Left lobe of liver (tissue), 2 donors: ENCODE measurements at places on chromosomes 11 and 22.

DNA sequence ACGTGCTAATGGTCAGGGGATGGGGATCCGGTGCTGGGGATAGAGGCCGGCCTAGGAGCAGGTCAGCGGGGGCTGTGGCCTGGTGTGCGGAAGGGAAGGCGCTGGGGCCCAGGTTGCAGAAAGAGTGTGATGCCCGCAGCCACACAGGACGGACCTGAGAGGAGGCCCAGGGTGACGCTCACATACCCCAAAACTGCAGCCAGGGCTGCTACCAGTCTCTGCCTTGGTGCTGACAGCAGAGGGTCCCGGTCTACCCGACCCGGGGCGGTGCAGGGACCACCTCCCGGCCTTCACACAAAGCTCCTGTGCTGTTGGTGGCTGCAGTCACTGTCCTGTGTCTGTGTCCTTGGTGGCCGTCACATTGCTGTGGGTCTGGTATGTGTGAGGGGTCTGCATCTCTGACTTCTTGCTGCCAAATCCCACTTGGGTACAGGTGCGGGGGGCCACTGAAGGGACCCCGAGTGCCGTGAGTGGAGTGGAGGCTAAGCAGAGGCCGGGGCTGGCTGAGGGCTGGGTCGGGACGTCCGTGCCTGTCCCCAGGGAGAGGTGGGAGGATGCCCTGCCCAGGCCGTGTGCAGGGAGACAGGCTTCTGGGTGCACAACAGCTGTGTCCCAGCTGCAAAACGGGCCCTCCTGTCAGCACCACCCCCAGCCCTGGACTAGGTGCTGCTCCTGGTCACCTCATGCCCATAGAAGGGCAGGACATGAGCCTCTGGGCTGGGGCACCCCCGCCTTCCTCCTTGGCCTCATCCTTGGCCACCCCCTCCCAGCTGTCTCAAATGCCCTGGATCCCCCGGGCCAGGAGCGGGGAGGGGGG lies 1.5 kb downstream of the LSP1 start:
- no peak for DNase-seq

GRCh38 chr22:20957683-20958431 lies 9.2 kb upstream of the AIFM3 start:
- no peak for DNase-seq

GRCh38 chr11:134468081-134468668 lies 56.1 kb upstream of the B3GAT1 start:
- DNase-seq: no peak

- DNase-seq: no peak
These were observed 17.6 kb downstream of the RNF185 start for GRCh38 chr22:31177420-31178162.

DNA sequence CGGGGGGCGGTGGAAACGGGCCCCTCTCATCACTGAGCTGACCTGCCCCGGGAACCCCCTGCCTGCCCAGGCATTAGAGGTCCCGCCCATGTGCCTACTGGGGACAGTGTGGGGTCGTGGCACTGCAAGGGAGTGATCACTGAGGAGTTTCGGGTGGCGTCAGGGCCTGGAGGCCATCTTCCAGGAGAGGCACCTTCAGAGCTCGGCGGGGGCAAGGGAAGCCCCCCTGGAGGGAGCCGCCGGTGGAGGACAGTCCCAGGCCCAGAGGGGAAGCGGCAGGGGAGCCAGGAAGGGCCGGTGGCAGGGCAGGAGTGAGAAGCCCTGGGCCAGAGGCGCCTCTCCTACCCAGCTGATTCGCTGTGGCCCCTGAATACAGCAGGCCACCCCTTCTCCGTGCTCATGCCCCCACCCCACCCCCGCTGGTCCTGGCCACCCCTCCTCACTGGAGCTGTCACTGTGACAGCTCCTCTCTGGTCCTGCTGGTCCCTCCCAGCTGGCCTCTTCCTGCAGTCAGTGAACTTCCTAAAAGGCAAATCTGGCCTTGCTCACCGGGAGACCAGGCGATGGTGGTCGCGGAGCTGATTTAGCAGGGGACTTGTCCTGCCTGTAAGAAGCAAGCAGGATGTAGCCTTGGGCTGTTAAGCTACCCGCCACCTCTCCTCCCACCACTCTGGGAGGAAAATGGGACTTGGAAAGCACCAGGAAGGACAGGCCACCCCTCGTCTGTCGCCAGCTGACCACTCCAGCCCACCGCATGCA lies 2.0 kb upstream of the MAPK11 start:
- no peak for DNase-seq

DNA sequence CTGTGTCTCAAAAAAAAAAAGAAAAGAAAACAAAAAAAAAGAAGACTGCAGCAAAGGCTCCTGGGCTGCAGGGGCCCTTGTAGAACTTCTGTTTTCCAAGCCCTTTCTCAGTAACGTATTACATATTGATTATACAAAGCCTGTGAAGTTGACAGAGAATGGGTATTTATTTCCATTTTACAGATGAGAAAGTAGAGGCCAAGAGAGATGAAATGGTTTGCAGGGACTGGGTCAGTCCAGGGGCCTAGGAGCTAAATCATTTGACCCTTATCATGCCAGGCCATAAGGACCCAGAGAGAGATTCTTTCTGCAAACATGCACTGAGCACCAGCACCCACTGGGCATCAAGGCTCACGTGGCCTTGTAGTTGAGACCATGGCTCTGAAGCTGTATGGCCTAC lies 4.5 kb downstream of the PPP2R5B start:
- no peak for DNase-seq

DNA sequence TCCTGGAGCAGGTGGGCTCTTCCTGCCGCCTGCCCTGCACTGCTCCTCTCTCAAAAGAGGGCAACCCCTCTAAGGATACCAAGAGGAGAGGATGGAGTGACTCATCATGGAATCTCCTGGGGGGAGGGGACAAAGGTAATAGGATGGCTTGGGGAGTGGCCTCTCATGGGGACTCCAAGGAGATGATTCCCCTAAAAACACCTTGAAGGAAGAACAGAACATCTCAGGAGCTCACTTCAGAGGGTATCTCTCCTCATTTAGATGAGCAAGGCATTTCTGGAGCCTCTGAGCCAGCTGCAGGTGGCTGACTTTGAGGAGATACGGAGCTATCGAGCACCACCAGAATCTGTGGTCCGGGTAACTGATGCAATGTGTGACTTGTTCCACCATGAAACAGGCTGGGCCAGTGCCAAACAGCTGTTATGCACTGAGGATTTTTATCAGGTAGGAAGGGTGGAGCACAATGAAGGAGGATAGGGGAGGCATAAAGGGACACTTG lies 40.2 kb downstream of the RRP8 start:
- DNase-seq: no peak

DNA sequence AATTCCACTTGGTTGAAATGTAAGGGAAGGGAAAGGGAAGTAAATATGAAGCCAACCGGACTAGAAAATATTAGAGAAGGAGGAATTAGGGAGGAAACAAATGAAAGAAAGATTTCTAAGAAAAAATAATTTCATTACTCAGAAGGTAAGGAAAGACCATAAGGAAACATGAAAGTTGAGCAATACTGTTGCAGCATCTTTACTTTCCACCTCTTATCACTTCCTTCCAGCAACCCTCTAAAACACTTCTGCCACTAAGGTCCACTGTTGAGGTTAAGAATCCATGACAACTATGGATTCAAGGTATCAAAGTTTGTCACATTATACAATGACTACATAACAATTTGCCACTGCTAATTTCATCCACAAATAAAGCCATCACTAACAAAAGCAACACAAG lies 308.6 kb downstream of the DLG2 start:
- no peak for DNase-seq

- DNase-seq: no peak
These were observed 236.4 kb downstream of the BUD13 start for GRCh38 chr11:116536416-116536815.

DNA sequence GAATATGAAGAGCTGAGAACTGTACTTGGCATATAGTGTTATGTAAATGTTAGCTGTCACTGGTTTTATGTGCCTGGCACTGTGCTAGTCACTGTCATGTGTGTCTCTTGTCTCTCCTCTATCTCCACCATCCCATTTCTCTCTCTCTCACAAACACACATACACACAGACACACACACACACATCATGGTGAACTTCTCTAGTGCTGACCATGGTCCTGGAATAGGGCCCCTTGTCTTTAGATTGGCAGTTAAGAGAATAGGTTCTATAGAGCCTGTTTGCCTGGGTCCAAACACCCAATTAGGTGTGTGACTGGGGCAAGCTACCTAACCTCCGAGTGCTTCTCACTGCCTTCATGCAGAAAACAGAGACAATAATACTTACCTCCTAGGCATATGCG lies 109.7 kb upstream of the NARS2 start:
- no peak for DNase-seq

- no peak for DNase-seq
These were observed 12.3 kb downstream of the APOBEC3H start for GRCh38 chr22:39109361-39109760.

DNA sequence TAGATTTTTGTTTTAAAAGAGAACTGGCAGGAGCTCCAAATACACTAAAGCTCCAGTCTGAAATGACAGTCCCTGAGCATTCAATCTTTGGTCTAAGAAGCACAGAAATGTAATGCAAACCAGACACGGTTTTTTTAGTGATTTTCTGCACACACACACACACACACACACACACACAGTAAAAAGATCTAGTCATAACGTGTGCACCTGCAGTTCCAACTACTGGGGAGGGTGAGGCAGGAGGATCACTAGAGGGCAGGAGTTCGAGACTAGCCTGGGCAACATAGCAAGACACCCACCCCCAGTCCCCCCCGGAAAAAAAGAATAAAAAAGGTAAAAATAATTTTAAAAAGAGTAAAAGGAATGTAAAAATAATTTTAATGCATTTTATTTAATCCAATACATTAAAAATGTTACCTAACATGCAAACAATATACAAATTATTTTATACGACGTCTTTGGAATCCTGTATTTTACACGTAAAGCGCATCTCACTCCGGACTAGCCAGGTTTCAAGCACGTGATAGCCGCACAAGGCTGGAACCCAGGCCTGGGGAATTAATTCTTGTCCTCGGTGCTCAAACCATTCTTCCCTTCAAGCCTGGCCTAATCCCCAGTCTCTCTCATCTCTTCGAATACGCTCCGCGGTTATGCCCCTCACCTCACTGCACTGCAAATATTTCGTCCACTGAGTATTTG lies 762 bp upstream of the TBC1D22A start:
- no peak for DNase-seq

DNA sequence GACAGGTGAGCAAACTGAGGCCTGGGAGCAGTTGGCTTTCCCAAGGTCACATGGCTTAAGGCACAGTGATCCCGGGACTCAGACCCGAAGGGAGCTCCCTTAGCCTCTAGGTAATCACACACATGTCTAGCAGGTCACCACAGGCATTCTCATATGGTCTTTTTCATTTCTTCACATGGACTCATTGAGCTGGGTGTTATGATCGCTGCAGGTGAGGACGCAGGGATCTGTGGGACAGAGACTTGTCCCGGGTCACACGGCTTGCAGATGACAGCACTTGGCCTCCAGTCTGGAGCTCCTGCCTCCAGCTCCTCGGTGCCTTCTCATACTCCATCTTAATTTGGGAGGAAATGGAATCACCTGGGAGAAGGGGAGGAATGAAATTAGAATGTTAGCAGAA lies 23.6 kb upstream of the CACNG2 start:
- peak; percentile 12 for DNase-seq

GRCh38 chr11:26201411-26201810 lies 130.5 kb upstream of the ANO3 start:
- DNase-seq: no peak
